ENCODE measurements at places on chromosomes 2 and 18.

GRCh38 chr18:54776282-54776977 lies 51.8 kb upstream of the RAB27B start:
- no peak for DNase-seq

- no peak for DNase-seq
Measured at GRCh38 chr2:152083202-152083875, 15.5 kb downstream of the CACNB4 start.

GRCh38 chr2:3669656-3670055 lies 11.7 kb downstream of the ALLC start:
- no peak for DNase-seq

DNA sequence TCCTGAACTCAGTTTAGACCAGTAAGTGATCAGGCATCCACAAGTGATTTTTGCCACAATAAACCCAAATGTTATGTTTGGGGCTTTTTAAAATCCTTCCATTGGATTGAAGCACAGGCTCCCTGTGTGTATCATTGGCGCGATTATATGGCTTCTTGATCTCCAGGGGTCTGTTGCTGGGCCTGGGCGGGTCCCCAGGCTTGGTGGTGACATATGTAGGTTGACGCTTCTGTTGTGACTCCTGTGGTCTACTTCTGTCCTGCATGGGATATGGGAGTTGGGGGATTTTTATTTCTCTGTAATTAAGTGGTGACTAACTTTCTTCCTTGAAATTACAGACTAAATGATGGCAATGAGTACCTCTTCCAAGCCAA lies 56.2 kb upstream of the EML6 start:
- DNase-seq, result no peak

- DNase-seq, result no peak
Measured at GRCh38 chr2:1137264-1137663, 186.6 kb downstream of the SNTG2 start.

DNA sequence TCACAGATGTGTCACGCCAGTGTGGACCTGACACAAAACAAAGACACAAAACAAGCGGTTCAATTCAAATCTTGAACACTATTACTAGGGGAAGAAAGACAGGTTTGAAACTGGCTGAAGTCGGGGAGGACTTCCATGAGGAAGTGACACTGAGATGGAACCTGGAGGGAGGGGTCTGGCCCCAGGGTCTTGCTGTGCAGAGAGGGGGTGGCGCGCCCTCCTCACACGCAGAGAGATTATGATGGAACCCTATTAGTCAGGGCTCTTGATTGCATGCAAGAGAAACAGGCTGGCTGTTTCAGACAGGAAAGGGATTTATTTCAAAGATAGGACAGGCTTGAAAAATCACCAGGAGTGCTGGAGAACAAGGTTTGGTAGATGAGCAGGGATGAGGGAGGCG lies 363.6 kb upstream of the HS6ST1 start:
- DNase-seq, result no peak

- DNase-seq, result no peak
Measured at GRCh38 chr2:29334706-29335105, 219.5 kb downstream of the CLIP4 start.

DNA sequence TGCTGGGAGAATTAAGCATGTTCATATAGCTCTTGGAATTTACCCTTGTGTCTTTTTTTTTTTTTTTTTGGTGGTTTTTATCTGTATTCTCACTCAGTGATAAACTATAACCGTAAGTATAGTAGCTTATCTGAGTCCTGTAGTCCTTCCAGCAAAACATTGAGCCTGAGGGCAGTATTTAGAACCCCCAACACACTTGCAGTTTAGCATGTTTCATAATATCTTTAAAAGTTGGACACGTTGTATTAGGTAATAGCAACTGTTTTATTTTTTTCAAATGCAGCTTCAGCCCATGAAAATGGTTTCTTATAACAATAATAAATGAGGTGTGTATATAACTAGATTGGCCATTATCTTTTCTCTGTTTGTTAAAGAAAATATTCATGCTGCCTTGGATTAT lies 603.5 kb upstream of the HS6ST1 start:
- DNase-seq, result no peak

DNA sequence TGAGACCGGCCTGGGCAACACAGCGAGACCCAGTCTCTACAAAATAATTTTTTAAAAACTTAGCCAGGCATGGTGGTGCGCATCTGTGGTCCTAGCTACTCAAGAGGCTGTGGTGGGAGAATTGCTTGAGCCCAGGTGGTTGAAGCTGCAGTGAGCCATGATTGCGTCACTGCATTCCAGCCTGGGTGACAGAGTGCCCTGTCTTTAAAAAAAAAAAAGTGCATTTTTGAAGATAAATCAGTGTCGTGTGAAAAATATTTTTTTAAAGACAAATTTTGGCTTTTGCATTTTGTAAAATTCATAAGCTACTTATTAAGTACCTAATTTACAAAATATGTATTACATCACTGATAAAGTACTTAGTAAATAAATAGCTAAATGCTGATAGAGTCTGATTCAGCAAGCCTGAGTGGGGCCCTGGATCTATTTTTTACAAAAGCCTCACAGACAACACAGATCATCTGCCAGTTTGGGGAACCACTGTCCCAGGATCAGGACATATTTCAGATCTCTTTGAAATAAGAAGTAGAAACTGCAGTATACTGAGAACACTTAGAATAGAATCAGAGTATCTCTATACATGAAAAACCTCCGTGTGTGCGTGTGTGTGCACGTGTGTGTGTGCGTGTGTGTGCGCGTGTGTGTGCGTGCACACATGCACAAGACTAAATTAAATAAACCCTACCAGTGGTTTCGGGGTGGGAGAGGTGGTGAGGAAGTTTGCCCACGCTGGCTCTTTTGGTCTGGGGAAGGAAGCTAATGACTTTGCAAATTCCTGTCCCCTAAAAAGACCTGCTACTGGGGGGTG lies 61.6 kb downstream of the AAK1 start:
- DNase-seq, result no peak

DNA sequence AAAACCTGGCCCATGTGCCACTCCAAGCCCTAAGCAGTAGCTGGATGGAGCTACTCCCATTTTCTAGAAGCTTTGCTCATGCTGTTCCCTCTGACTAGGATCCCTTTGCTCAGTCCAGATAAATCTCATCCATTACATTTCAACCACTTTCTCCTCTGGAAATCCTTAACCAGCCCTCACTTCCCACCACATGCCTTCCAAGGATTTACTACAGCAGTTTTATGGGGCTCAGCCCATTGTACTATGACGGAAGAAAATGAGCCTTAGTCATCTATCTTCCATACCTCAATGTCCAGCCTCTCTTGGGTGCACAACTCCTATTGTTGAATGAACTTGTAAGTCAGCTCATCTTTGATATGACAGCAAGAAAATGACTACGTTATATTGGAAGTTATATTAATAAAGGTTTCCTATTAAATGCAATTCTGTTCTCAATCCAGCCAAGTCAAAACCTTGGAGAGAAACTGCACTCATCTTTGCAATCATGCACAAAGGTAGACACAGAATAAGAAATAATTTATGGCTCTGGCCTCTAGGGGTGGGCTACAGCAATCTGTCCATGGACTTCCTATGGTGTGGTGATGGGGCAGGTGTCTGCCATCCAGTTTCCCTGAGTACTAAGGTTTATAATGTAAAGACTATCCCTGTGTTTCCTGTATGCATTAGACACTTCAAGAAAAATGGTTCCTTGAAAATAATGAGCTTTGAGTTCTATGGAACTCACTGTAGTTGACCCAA lies 3.4 kb downstream of the B4GALT6 start:
- no peak for DNase-seq

DNA sequence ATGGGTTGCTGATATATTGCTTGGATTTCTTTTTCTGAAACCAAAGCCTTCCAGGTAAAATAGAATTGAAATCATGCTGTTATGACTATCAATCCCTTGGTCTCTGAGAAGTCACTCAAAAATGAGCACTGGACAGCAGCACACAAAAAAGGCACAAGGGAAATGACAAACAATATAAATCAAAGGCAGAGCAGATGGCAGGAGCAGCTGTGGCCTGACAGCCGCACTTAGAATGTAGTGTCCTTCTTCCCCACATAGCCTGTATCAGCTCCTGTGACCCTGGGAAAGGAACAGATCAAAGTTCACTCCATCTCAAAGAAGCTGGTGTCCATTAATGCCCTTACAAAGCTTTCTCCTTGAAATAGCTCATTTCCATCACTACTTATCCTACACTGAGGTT lies 326.7 kb downstream of the SUCLG1 start:
- no peak for DNase-seq

DNA sequence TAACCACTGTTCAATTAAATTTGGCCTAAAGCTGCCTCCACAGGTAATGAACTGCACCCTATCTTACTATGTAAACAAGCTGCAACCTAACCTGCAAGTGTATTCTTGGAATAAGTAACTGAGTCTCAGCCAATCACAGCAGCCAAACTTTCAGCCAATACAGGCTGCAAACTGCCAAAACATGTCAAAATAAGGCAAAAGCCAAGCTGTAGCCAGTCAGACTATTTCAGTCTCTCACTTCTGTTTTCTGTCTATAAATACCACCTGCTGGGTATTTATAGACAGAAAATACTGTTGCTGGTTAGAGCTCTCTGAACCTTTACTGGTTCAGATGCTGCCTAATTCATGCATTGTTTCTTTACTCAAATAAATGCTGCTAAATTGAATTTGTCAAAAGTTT lies 14.3 kb downstream of the C2orf76 start:
- DNase-seq, result no peak

DNA sequence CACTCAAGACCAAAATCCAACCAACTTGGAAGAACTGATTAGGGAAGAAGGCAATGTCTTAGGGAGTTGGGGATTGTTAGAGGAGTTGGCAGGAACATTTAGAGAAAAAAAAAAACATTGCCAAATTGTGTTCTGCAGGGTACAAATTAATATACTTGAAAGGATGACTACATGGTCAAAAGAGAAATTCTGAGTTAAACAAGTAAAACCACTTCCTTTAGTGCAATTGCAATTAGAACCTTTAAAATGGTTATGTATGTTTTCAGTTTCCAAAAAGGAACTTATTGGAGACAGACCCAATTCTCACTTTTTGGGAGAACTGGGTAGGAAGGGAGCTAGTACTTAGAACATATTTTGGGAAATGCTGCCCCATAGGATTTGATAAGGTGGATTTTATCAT lies 137.9 kb downstream of the GPD2 start:
- no peak for DNase-seq

GRCh38 chr2:151553-152334 lies 105.4 kb upstream of the FAM110C start:
- no peak for DNase-seq

DNA sequence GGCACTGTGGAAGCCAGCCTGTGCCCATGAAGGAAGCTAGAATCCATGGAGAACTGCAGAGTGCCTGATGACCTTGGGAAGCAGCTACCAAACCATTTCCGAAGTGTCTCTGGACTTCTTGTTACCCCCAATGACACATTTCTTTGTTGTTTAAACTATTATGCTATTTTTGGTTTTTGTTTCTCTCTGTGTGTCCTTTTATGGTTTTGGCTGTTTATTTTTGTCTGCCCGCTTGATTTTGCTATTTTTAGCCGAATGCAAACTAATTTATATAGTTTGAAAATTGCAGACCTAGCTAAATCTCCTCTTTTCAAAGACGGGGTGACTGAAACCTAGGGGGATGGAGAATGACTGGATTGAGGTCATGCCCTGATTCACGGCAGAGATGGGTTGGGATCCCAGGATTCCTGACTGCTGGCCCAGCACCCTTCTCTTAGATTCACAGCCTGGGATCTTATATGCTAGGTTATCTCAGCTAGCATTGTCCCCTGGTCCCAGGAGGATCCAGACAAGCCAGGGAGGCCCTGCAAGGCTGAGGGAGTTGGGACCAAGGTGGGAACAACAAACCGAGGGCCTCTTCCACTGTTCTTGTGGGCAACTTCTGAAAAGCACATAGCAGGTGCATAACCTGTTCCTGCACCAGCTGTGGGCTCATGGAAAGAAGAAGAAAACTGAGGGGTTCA lies 116.3 kb upstream of the HAAO start:
- no peak for DNase-seq

GRCh38 chr2:50448556-50448955 lies 583.4 kb downstream of the NRXN1 start:
- DNase-seq, result no peak

DNA sequence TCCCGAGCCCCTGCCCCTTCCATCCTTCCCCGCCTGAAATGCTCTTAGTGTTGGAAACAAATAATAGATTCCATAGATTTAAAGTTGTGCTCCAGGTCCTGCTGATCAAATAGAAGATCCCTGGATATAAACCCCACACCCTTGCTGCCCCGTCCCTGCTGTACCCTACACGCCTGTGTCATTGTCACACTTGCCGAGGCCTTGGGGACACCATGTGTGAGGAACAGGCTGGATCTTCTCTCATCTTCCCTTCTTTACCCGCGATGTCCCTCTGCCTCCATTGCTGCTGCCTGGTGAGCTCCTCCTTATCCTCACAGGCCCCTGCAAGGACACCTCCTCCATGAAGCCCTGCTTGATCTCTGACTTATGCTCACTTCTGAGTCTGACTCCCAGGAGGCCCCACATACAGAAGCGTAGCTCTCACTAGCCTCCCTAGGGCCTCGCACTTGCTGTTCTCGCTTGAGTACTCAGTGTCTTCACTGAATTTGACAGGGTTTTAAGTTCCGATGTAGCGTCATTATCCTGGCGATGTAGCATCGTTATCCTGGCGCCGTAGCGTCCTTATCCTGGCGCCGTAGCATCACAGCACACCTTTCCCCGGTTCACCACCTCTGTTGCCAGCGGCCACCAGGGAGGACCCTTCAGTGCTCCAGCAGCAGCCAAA lies 221.9 kb downstream of the NDUFA10 start:
- no peak for DNase-seq

- no peak for DNase-seq
Measured at GRCh38 chr2:179661986-179662385, 199.4 kb downstream of the ZNF385B start.
